T-helper 9 cell (primary cell): ENCODE measurements at places on chromosomes 2 and 18.

DNA sequence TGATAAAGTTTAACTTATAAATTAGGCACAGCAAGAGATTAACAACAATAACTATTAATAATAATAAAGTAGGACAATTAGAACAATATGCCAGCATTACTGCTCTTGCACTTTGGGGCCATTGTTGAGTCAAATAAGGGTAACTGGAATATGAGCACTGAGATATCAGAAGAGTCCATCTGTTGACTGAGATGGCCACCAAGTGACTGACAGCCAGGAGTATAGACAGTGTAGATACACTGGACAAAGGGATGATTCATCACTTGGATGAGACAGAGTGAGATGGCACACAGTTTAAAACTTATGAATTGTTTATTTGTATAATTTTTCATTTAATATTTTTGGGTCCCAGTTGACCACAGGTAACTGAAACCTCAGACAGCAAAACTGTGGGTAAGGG is 20.0 kb downstream of the NAB1 start:
- DNase-seq, result no peak

GRCh38 chr18:39604836-39605235 is 2039.2 kb upstream of the CELF4 start:
- no peak for DNase-seq

DNA sequence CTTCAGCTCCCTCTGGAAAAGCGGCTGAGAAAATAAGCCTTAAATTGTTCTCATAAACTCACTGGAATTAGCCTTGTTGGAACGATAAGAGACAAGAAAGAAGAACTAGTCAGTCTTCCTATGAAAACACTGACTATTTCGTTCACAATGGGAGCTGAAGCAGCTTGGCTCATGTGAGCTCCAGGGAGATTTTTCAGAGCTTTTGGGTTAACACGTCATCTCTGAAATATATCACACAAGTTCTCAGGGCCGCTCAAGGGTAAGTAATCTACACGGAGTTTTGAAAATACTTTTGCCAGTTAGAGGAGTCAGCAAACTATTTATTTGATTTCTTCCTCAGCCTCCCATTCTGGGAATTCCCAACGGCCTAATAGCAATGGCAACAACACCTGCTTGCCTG is 316.2 kb upstream of the MGAT5 start:
- no peak for DNase-seq

DNA sequence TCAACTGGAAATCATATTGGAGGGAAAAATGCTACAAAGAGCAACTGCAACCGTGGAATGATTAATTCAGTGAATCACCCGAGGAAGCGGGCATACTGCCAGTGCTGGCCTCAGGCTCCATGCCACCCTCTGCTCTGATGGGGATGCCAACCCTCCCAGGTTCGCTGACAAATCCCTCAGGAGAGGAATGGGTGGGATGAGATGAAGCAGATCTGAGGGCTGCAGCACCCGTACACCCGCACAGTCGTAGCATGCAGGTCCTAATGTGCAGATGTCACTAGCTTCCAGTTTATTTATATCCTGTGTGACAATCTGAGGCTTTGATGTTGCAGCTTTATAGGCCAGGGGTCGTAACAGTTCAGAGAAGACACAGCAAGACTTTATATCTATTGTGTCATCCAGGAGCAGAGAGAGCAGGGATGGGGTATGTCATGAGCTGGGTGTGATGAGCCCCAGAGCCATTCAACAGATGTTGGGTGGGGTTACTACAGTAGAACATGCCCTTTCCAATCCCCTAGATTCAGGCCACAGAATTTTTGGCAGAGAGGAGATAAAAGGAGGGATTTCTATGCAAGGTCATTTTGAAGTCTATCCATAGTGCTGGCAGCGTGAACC is 44.6 kb downstream of the DPP4 start:
- no peak for DNase-seq

DNA sequence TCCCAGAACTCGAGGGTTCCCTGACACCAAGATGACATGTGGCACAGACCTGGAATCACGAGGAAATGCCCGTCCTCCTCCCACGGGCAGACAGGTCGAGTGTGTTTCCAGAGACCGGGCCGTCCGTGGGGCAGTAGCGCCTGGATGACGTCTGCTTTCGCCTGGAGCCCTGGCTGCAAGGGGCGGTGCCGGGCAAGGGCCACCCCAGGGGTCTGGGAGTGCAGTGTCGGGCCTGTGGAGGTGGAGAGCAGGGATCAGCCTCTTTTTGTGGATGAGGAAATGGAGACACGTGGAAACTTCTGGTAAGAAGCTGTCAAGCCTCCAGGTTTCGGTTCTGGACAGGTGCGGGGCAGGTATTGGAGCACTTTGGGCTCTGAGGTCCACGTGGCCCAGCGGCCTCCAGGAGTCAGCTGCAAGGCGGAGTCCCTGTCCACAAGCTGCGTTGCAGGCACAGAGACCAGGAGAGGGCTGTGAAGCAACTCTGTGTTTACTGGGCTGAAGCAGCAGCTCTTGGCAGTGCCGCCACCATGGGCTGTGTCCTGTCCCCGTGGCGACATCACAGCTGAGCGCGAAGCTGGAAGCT is 25.6 kb downstream of the NFATC1 start:
- DNase-seq, result no peak

DNA sequence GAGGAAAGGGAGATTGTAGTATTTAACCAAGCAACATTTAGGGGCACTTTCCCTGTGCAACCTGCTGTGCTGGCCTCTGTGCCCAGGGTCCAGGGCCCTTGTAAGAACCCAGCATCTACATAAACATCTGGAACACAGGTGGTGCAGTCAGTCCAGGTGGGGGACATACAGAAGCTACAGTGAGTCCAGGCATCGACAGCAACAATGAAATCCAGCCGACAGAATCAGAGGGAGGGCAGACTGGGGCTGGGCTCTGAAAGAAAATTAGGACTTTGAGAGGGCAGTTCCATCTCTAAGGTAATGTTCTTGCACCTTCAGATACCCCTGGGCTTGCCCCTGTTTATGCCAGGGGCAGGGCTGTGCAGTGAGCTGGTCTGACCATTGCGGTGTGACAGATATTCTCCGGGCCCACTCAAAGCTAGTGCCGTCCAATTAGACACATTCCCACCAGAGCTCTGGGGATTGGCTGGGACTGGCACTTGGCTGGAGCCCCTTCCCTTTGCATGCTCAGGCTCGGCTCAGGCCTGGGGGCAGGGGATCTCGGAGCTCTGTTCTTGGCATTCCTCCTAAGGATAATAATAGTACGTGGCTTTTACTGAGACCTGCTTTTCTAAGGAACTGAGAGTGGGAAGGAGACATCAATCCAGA is 5.4 kb downstream of the LBH start:
- DNase-seq, result no peak

DNA sequence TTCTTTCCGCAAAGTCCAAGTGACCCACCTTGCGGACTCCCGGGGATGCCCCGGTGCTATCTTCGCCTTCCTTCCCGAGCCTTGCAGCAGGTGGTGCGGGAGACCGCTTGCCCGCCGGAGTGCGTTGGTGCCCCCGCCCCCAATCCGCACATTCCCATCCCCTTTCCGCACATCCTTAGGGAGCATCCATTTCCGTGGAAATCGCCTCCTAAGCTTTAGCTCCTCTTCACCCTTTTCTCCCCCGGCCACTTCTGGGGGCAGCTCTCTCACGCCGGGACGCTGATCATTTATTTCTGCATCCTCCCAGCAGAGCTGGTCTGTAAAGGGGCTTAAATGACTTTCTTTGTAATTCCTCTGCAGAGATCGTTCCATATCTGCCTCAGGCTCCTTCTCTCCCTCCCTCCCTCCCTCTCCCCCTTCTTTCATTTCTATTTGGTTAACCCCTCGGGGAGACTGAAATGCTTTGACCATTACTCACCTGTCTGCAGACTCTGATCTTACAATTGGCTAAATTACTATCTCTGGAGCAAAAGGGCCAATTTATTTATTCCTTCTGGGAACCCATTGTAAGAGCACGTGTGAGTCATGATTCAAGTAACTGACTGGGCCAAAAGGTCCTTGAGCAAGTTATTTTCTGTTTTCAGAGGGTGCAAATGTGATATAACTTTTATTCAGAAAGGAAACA is 1.3 kb upstream of the LYPD1 start:
- DNase-seq, result no peak

- DNase-seq, result no peak
Measured at GRCh38 chr2:131008967-131009366, 84.3 kb downstream of the FAM168B start.

GRCh38 chr2:44713170-44713569 is 228.3 kb upstream of the SIX3 start:
- no peak for DNase-seq

GRCh38 chr2:41865263-41865662 is 182.6 kb upstream of the PKDCC start:
- DNase-seq, result no peak

GRCh38 chr2:2898744-2899143 is 478.9 kb downstream of the EIPR1 start:
- no peak for DNase-seq

GRCh38 chr2:37819186-37819585 is 105.9 kb upstream of the RMDN2 start:
- DNase-seq, result no peak

DNA sequence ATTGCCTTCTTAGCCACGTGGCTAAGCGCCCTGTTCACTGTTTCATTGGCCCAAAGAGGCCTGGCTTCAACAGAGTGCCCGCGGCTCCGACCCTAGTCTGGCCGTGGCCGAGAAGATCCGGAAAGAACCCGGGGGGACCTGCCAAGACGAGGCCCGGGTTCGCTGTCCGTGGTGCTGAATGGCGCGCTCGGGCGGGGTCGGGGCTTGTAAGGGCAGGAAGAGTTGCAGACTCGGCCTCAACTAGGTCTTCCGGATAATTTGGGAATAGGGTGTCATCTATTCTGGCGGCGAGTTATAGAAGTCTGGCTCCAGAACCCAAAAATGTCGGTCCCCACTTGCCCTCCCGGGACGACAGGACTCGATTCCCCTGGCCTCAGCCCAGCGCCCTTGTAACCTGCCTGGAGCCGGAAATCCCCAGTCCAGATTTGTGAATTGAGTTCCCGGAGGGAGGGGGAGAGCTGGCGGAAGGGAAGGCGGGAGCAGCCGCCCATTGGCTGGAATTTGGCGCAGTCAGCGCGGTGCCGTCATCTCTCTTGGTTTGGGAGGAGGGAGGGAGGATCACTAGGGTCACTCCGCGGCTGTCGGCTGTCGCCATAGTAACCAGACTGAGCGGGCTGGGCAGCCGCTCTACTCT is 3.5 kb downstream of the CDK5R2 start:
- DNase-seq, result peak; percentile 55

DNA sequence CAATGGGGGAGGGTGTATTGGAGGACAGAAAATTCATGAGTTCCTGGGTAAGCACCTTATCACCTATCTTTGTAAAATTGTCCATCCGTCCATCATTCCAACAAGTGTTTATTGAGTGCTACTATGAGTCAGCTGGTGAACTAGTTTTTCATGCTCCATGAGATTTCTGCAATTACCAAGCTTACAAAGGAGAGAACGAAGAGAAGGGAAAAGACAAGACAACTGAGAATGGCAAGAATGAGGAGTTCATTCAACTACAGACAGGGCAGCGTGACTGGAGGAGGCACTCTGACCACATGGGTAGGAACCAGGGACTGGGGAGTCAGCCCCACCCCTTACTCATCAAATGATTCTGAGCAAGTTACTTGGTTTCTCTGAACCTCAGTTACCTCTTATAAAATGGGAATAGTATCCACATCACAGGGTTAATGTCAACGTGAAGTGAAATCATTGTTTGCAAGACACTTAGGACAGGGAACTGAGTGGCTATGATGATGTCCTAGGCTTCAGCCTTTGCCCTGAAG is 18.6 kb upstream of the TXNDC2 start:
- DNase-seq, result no peak

DNA sequence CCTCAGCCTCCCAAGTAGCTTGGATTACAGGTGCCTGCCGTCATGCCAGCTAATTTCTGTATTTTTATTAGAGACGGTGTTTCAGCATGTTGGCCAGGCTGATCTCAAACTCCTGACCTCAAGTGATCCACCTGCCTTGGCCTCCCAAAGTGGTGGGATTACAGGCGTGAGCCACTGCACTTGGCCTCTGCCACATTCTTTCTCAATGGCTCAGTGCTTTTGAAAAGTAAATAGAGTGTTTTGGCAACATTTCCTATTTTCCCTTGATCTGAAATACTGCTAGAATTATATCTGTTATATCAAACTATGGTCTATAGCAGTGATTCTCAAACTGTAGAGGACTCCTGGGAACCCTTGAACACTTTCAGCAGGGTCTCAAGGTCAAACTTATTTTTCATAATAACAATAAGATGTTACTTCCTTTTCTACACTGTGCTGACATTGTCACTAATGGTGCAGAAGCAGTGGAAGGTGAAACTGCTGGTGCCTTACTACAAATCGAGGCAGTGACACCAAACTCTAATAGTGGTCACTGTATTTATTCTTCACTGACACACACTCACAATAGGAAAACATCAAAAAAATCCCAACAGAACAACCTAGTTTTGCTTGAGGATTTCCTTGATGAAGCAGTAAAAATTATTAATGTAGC is 10.6 kb downstream of the DAW1 start:
- no peak for DNase-seq

DNA sequence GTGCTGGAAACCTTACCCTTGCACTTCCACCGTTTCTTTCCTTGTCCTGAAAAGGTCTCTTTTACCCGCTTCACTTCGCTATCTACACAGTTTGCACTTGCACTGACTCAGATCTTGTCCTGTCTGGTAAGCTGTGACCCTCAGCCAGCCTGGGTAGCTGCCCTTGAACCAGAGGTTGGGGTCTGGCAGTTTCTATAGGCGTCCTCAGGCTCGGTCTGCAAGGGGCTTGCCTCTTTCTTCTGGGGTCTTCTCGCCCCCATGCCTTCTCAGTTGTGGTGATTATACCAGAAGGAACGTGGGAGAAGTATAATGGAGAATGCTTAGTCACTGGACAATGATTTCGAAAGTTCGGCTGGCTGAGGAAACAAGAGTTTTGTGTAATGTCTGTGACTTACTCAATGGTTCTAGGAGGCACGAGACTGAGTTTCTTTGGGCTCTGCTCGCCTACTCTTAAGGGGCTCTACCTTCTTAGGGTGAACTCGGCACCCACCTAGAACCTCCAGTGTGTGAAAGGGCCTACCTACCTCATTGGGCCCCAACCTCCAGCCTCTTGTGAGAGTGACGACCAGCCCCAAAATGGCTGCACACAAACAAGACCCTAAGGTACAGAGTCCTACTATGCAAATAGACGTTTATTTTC is 6.9 kb upstream of the STAT1 start:
- no peak for DNase-seq

- no peak for DNase-seq
Measured at GRCh38 chr18:68740966-68741365, 26.1 kb upstream of the TMX3 start.

DNA sequence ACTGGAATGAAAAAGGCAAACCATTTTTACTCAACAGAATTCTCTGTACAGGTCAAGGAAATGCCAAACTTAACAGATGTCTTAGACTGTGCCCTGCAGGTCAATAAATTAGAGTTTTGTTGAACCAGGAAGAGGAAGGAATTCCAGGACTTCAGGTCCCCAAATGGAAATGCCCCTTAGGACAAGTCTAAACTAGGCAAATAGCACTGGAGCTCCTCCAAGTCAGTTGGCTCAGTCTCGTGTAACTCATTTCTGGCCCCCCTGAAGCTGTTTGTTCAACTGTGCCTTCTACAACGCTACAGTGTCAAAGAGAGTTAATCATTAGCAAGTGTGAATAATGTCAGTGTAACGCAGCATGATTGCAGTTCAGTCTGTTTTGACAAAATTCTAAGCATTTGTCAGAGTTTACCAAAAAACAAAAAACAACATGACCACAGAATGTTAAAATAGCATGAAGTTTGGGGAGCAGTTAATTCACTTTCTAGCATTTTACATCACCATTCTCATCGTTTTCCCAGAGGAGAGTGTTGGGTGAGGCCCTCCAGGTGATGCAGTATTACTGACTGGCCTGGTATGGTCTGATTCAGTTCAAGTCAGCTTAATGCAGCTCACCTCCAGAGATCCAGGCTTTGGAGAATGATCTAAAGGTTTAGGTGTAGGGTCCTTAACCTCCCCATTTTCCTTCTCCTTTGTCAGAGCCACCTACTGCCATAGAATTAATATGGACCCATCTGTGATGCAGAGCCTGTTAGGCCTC is 108.1 kb downstream of the AQP4 start:
- DNase-seq, result no peak
